Stimulated activated CD8-positive, alpha-beta memory T cell treated with anti-CD3 and anti-CD28 coated beads, Interleukin-4, amount 100 ng/mL, for 1 hour (primary cell): ENCODE measurements at places on chromosomes 5 and 9.

DNA sequence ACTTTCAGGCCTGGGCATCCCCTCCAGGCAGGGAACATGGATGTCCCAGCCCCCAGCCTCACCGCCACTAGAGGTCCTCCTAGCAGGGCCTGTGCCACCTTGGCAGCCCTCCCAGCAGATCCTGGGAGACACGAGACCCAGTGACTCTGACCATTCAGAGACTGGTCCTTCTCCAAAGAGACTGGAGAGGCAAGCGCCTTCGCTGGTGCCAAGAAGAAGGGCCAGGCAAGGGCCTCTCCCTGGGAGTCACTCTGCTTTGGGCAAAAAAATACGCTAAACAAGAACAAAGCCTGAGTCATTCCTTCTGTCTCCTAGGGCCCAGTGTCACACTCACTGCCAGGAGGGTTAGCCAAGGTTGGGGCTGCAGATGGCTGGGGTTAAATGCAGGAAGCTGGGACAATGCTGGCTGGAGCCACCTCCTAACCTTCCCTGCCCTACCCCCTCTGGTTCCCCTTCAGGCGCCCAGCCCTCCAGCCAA, 35.3 kb upstream of the SMIM23 start:
- no peak for DNase-seq

- no peak for DNase-seq
These were observed 12.8 kb upstream of the MGAT1 start for GRCh38 chr5:180815293-180815917.

GRCh38 chr5:125409234-125409860, 662.9 kb upstream of the ZNF608 start:
- no peak for DNase-seq

DNA sequence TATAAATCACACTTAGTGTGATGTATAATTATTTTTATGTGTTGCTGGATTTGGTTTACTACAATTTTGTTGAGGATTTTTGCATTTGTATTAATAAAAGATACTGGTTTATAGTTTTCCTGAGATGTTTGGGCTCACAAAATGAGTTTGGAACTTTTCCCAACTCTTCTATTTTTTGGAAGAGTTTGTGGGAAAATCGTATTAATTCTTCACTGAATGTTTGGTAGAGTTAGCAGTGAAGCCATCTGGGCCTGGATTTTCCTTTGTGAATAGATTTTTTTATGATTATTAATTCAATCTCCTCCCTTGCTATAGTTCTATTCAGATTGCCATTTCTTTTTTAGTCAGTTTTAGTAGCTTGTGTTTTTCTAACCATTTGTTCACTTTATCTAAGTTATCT, 201.7 kb upstream of the NFIL3 start:
- DNase-seq: no peak

DNA sequence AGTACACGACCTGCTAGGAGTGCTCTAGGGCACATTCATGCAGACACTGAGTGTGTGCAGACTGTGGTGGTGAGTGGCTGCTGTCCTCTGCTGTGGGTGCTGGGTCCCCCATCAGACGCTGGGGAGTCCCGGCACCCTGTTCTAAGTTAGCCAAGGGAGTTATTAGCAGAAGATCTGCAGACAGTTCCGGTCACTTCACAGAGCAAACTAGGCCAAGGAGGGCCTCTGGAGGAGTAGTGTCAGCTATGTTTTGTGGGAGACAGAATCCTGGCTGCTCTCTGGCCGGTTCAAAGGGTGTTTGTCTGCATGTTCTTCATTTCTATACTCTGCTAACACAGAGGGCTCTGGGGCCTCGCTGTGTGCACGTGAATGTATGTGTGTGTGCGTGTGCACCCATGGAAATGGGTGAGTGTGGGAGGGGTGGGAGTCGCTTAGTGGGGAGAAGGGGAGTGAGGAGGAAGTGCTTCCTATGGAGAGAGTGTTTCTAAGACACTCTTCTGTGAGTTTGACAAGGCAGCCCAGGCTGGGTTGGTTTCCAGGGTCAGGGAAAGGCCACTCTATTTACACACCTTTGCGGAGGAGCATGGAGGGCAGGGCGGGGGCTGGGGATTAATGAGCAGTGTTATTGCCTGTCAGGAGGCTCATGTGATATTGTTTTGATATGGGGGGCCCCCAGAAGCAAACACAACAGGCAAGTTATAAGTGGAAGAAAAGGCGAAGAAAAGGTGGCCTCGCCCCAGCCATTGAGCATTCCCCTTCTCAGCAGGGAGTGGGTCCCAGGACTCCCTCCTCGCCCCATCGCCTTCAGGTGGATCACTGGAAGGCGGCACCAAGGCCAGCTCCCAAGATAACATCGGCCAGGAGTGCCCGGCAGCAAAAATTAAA, 68.9 kb downstream of the MACROH2A1 start:
- DNase-seq: no peak

- no peak for DNase-seq
These were observed 41.6 kb upstream of the EXOC3 start for GRCh38 chr5:401146-402034.

- DNase-seq: no peak
These were observed 88.5 kb downstream of the PSD2 start for GRCh38 chr5:139884144-139884543.

GRCh38 chr5:131814990-131815389, 18.2 kb upstream of the FNIP1 start:
- no peak for DNase-seq

DNA sequence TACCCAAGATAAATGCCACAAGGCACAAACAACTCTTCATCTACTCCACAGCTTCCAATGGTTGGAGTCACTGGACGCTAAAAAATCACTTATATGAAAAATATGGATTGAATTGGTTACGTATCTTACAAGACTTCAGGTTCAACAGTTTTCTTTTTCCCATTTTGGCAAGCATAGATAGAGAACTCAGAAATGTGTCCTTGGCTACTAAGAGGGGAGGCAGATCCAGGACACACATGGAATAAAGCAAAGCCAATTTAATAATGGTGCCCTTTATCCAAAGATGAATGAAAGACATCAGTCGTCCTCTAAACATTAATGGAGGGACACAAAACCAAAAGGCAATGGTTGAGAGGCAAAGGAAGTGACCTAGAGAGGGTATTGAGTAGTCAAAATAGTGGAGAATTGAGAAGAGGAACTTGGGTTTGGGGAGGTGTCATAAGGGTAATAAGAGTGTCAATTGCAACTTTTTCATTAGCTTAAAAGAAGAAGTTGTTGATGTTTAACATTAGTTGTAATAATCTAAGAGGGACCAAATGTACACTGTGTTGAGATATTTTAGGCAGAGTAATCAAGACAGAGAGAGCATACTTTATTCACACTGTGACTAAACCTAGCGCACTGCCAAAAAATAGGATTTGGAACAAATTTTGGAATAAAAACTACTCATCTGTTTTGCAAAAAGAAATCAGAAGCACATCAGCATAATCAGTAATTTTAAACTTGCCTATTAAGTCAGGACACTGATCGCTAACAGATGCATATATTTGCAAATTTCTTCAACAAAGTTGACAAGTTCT, 308.2 kb downstream of the ARL15 start:
- no peak for DNase-seq

DNA sequence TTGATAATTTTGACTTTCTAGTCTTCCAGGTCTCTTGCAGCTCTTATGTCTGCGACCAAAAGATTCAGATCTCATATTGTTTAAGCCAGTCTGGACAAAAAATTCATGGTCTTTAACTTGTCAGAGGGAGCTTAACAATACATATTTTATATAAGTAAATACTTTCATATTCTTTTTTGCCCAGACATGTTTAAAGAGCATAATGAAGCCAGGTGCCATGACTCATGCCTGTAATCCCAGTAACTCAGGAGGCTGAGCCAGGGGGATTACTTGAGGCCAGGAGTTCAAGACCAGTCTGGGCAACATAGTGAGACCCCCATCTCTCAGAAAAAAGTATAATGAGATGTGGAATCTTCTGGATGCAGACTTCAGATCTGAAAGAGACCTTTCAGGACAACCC, 69.8 kb downstream of the JMY start:
- DNase-seq: no peak

DNA sequence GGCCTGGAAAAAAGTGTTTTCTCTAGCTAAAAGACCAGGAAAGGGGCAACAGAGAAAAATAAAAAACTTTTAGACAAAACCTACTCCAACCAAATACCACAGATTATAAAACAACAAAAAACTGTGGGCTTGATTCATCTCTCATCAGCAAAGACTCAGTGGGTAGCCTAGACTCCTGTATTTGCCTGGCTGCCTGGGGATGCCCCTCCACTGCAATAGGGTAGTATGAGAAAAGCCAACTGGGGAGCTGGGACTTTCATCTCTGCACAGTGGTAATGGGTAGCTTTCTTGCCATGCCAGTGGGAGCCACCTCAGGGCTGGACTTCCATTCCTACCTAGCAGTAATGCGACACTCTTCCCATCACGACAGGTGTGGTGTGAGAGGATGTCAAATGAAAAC, 7.5 kb downstream of the ZNF484 start:
- DNase-seq: no peak

DNA sequence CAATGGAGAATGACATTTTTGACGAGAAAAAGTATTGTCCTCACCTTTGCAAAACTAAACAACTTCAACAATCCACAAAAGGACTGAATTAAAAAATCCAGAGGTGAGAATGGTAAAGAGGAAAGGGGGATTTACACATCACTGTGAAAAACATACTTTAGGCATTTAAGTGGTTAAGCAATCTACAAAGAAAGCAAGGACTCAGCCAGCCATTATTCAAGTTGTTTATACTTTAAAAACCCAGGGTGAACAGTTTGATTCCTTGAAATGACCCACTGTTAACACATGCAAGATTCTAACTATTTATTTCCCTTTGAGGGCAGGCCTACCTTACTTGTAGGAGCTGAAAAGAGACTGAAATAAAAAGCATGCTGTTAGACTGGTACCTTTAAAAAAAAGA, 29.3 kb downstream of the TUT7 start:
- DNase-seq: no peak

- DNase-seq: no peak
These were observed 181.3 kb downstream of the SEC61B start for GRCh38 chr9:99403371-99403770.

- no peak for DNase-seq
These were observed 131.9 kb downstream of the NPR3 start for GRCh38 chr5:32842813-32843530.

DNA sequence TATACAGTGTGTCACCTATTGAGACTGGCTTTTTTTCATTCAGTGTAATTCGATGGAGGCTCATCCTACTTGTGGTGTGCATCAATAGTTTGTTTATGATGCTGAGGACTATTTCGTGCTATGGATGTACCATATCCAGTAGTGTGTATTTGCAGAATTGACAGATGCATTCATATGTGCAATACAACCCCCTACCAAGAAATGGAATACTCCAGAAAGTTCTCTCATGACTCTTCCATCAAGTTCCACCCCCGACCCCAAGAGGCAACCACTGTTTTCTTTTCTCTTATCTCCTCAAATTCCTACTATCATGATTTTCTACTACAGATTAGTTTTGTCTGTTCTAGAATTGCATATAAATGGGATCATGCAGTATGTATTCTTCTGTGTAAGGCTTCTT, 21.9 kb downstream of the FBXO10 start:
- no peak for DNase-seq

GRCh38 chr5:59266410-59266809, 627.1 kb downstream of the PDE4D start:
- no peak for DNase-seq
